ENCODE measurements at places on chromosomes 2 and 18.

GRCh38 chr2:215535741-215536140, 99.9 kb upstream of the FN1 start:
- no peak for DNase-seq

GRCh38 chr2:75003276-75003675, 44.8 kb downstream of the POLE4 start:
- no peak for DNase-seq

DNA sequence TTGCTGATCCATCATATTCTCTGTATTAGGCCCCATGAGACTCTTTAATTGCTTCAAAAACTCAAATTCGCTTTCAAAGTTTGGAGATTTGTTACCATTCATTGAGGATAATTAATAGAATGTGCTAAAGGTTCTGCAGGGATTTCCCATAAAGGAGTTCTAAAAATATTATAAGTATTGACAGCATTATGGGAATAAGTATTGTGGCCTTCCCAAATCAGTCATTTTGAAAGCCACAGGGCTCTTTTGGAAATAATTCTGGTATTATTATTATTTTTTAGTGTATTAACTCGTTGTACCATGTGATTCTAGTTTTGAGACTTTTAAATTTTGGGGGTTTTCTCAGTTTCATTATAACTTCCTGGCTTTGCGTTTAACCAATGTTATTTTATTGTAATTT, 37.1 kb downstream of the LCLAT1 start:
- no peak for DNase-seq

DNA sequence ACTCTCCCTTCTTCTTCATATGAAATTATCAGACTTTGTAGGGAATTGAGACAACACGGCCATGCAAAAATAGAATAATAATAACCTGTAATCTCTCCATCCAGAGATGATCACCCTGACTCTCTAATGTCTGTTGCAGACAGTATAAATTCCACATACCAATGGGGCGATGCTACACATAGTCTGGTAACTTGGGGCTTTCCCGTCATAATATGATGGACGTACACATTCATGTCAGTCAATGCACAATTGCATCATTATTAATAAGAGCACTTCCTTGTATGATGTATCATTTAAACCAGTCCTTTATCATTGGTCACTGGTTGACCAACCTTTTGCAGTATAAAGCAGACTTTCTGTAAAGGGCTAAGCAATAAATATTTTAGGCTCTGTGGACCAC, 39.5 kb upstream of the SCLY start:
- no peak for DNase-seq

DNA sequence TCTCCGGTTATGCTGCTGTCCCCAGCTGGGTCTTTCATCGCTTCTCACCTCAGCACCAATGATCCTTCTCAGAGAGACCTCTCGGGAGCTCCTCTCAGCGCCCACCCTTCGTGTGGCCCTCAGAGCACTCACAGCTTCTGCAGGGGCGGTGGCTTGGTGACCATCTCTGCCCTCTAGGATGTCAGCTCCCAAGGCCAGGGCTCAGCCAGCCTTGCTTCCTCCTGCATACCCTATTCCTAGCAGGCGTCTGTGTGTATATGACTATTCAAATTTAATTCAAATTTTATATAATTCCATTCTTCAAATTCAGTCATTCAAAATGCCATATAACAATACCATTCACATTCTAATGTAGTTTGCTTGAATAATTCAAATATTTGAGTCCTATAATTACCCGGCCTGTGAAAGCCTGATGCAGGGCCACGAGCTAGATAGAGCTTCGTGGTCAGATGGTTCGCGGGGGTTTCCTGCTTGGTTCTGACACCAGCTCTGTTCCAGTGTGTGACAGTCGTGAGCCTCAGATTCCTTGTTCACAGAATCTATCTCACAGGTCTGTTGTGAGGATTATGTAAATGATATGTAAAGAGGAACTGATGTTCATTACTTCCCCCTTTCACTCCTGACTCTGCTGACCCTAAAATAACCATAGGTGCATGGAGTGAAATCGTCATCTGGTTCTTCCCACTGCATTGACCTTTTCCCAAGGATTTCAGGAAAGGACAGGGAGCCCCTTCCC, 94.0 kb upstream of the CNGA3 start:
- DNase-seq, result no peak

DNA sequence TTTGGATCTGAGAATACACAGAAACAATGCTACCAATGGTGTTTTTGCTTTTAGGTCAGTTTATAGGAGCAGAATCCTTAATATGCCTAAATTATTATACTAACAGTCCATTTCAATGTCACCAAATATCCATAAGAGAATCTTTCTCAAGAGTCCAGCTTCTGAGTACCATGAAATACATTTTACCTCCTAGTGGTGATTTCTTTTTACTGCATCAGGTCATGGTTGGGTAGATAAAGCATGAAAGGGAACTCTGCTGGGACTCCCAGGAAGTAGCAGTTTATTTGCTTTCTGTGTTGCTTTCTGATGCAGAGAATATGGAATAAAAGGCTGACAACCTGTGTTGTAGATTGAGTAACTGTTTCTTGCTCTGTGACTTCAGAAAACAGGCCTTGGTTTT, 115.6 kb downstream of the PPP1R1C start:
- no peak for DNase-seq

DNA sequence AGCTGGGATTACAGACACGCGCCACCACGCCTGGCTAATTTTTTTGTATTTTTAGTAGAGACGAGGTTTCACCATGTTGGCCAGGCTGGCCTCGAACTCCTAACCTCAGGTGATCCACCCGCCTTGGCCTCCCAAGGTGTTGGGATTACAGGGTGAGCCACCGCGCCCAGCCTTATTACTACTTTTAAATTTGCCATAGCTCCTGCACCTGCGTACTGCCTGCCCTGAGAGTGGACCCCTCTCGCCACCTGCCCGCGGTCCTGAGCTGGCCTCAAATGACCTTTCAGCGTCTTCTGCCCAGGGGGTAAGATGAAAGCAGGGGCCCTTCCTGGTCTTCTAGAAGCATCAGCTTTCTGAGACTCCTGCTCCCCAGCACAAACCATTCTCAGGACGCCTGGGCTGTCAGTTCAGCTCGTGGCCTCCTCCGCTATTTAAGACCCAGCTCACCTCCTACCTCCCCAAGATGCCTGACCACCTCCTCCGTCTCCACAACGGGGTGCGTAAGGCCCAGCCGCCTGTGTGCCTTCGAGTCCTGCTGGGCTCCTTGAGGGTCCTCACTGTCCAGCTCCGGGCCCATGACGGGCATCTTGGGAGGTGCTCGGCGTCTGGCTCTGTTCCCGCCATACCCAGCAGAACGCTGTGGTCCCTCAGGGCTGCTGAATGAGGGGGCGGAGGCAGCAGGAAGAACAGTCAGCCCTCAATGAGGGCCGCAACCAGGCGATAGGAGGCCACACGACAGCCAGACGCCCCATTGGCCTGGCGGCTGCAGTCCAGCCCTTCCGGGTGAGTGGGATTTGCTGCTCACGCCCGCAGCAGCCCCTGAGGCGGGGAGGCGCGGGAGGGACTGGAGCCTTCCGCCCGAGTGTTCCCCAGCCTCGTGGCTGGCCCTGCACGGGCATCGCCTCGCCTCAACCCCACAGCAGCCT, 266.6 kb downstream of the TFCP2L1 start:
- no peak for DNase-seq

GRCh38 chr2:109331896-109332848, 203.2 kb downstream of the SH3RF3 start:
- no peak for DNase-seq

Measured in stimulated activated CD4-positive, alpha-beta T cell treated with anti-CD3 and anti-CD28 coated beads, Interleukin-4, amount 100 ng/mL, for 4 hours (primary cell).